ENCODE measurements at places on chromosomes 11 and 22.

- no peak for DNase-seq
Measured at GRCh38 chr22:28629420-28630176, 50.0 kb downstream of the TTC28 start.

GRCh38 chr22:35864545-35865165 is 147.0 kb downstream of the APOL5 start:
- no peak for DNase-seq

- no peak for DNase-seq
Measured at GRCh38 chr11:102974552-102975280, 19.2 kb upstream of the MMP13 start.

- DNase-seq = no peak
Measured at GRCh38 chr11:16226245-16226644, 130.1 kb downstream of the SOX6 start.

GRCh38 chr11:19691815-19692500 is 20.7 kb upstream of the NAV2 start:
- no peak for DNase-seq

DNA sequence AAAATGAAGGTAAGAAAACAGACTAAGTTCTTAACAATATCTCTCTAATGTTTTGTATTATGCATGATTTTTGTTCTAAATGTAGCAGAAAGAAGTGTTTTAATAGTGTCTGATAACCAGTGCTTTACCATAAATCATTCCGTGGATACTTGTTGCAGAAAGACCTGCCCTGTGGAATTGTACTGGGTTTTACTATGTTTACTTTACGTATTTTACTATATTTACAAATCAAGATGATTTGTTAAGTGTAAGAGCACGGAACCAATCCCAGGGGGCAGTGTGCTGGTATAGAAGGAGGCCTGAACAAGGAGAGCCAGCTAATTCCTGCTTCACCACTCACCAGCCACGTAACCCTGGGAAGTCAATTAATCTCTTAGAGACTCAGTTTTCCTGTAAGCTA is 1.4 kb downstream of the HTR3B start:
- DNase-seq = no peak

GRCh38 chr22:50250249-50250554 is 863 bp downstream of the HDAC10 start:
- DNase-seq = no peak

DNA sequence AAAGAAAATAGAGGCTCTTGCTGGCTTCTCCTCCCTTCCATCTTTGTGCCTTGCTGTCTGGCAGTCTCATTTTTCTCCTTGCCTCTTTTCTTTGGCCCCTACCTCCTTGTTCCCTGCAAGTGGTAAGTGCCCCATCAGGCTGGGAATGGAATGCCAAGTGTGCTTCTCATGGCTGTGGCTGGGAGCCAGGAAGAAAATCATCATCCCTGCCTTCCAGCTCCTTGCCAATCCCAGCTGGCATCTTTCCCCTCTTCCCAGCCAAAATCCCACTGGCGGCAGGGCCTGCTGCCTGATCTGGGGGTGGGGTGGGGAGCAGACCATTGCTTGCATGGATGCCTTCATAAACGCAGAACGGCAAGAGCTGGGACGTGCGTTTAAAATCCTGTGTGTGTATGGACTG is 27.0 kb upstream of the SLC25A18 start:
- DNase-seq = no peak

- DNase-seq = no peak
Measured at GRCh38 chr11:76315182-76315853, 65.6 kb downstream of the THAP12 start.

DNA sequence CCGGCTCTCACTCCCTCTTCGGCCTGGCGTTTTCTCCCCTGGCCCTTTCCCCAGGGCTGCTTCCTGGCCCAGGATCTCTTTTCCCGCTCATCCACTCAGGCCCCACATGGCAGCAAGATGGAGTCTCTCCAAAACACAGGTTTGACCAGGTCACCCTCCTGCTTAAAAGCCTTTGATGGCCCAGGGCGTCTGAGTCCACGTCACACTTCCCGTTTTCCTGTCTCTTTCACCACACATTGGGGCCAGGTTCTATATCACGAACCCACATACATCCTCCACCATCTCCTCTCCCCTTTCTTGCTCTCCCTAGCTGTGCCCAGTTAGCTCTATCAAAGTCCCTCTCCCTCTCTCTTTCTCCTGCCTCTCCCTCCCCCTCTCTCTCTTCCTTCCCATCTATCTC is 7.8 kb upstream of the LRRC32 start:
- no peak for DNase-seq

DNA sequence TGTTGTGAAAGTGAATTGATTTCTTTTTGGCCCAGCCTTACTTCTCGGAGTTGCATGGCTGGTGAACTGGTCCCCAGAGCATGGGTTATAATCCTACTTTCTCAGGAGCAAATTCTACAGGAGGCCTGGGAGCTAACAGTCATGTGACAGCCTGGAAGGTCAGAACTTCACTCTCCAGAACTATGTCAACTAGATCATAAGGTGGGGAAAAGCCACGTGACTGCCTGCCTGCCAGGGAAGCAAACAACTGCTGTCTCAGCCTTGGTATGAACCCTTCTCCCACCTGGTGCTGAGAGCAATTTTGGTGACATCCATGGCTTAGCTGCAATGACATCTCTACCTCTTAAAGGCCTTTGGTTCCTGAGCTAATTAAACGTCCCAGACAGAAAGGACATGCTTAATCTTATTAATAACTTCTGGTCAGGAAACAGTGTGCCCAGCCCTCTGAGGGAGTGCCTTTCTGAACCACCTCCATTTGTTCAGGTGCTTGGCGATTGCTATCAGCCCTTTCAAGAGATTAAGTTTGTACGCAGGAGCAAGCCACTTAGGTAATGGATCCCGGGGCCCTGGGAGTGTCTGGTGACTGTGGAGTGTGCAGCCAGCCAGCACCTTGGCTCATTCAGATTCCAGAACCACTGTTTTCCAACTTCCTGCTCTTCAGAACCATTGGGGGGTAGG is 1.4 kb upstream of the CREB3L1 start:
- no peak for DNase-seq

DNA sequence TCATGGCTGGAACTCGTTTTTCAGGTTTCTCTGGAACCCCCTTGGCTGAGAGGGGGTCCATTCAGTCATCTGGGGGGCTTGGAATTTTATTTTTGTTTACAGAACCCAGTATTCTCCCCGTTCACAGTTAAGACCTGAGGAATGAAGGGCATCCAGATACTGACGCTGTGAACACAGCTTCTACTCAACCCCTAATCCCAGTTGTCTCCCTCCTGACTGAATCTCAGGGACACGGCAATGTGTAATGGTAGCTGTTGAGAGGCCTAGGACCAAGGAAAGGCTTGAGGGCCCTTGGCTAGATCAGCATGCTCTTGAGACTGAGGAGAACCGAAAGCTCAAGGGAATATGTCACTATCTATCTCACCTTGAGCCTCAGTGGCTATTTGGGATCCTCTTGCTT is 113.6 kb downstream of the SWAP70 start:
- DNase-seq = no peak

DNA sequence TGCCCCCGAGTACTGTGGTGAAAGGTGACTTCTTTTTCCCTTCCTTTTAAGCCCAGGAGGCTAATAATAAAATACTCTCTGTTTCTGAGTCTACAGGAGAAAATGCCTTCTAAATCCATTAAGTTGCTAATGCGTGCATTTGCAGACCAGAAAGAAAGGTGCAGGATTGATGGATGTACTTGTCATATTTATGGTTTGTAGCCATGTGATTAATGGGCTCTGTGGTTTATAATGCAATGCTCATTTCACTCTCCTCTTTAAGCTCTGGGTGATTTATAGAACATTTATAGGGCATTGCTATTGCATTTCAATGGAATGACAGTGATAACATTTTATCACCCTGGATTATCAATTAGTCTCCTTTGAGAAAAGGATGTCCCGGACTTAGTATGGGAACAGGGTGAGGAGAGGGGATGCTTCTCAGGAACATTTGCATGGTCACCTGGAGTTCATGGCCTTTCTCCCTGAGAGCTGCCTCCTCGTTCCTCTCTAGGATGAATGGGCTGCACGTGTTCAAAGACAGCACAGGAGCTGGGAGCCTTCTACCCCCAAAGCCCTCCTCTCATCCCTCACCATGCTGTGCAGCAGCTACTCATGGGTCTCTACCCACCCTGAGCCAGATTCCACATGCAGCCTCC is 82.8 kb upstream of the HMGXB4 start:
- DNase-seq = no peak

GRCh38 chr11:66327171-66328030 is 8.8 kb downstream of the RIN1 start:
- no peak for DNase-seq

DNA sequence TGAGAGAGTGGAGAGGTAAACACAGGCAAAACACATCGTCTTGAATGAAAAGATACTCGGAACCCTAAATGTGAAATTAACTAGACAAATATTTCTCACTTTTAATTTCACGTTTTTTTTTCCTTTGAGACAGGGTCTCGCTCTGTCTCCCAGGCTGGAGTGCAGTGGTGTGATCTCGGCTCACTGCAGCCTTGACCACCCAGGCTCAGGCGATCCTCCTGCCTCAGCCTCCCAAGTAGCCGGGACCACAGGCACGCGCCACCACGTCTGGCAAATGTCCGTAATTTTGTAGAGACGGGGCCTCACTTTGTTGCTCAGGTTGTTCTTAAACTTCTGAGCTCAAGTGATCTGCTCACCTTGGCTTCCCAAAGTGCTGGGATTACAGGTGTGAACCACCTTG is 7.4 kb upstream of the SHANK3 start:
- no peak for DNase-seq

Measured in stimulated activated CD4-positive, alpha-beta T cell treated with anti-CD3 and anti-CD28 coated beads, Interleukin-15, amount 100 ng/mL, for 24 hours (primary cell).